Head of caudate nucleus (tissue), 42 donors: ENCODE measurements at places on chromosomes 4 and X.

- DNase-seq, result no peak
These were observed 139.4 kb upstream of the CPEB2 start for GRCh38 chr4:14862891-14863290.

- peak; percentile 30 for DNase-seq
These were observed 550 bp downstream of the ADGRA3 start for GRCh38 chr4:22515145-22515887.

DNA sequence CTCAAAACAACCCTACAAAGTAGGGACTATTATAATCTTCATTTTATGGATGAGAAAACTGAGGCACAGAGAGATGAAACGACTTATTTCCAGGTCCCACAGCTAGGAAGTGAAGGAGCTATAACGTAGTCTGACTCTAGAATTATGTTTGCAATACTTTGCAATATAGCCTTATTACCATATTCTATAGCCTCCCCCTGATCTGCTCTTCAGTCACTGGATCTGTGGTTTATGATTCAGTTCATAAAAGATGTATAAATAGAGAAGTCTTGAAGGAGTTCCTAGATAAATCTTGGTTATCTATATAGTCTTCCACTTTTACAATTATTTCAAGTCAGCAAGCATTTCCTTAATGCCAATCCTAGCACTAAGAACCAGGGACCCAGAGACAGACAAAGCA, 57.5 kb downstream of the OPHN1 start:
- DNase-seq, result no peak

- DNase-seq, result no peak
These were observed 115.7 kb upstream of the FAM9B start for GRCh38 chrX:9149501-9150245.

DNA sequence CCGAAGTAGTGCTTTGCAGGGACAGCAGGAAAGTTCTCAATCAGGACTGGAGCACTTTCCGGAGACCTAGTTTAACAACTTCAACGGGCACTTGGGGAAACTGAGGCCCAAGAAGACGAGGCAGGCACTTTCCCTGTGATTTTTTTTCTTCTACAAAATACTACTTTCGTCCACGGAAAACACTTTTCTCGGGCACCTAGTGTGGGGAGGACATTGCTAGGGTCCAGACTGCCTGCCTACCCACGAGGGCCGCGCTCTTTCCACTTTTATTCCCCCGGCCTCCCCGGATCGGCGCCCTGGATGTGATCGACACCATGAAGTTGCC, 125.4 kb upstream of the CXorf66 start:
- no peak for DNase-seq

DNA sequence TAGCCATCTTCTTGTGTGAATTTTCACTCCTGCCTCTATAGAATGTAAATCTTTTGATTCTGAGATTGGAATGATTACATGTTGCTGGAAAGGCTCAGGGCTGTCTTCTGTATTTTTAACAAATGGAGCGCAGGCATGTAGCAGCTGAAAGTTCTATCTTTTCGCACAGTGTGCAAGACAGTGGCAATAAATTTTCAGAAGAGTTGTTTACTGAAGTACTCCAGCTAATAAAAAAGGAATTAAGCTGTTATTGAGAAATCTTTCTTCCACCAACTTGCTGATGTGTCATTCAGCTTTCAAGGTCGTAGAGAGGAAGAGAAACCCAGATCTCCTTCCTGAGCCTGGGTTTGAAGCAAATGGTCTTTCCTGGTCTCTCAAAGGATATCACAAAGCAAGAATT, 122.0 kb upstream of the PUDP start:
- DNase-seq, result no peak
